ENCODE measurements at places on chromosomes 12 and 14.
A peak's percentile ranks its signal among the peaks of the same experiment; 100 is the strongest.

GRCh38 chr12:11780521-11781101 is 131.1 kb downstream of the ETV6 start:
- DNase-seq, result no peak

- DNase-seq, result no peak
Observed at GRCh38 chr14:90866833-90867232, 50.6 kb upstream of the TTC7B start.

DNA sequence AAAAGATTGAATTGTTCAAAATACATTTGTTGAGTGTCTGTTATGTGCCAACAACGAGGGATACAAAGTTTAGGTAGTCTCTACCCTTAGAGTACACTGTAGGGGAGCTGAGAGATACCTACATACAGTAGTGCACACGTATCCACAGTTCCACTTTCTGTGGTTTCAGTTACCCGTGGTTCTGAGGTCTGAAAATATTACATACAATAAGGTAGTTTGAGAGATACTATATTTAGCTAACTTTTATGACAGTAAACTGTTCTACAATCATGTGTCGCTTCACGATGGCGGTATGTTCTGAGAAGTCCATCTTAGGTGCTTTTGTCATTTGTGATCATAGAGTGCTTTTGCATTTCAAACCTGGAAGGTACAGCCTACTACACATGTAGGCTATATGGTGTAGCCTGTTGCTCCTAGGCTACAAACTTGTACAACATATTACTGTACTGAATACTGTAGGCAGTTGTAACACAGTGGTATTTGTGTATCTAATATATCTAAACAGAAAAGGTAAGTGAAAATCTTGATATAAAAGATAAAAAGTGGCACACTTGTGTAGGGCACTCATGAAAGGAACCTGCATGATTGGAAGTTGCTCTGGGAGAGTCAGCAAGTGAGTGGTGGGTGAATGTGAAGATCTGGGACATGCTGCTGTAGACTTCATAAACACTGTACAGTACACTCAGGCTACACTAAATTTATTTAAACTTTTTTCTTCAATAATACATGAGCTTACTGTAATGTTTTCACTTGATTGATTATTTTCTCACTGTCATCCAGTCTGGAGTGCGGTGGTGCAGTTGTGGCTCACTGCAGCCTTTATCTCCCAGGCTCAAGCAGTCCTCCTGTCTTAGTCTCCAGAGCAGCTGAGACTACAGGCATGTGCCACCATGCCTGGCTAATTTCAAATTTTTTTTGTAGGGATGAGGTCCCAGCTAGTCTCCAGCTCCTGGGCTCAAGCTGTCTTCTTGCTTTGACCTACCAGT is 4.0 kb downstream of the CPSF6 start:
- DNase-seq, result no peak

DNA sequence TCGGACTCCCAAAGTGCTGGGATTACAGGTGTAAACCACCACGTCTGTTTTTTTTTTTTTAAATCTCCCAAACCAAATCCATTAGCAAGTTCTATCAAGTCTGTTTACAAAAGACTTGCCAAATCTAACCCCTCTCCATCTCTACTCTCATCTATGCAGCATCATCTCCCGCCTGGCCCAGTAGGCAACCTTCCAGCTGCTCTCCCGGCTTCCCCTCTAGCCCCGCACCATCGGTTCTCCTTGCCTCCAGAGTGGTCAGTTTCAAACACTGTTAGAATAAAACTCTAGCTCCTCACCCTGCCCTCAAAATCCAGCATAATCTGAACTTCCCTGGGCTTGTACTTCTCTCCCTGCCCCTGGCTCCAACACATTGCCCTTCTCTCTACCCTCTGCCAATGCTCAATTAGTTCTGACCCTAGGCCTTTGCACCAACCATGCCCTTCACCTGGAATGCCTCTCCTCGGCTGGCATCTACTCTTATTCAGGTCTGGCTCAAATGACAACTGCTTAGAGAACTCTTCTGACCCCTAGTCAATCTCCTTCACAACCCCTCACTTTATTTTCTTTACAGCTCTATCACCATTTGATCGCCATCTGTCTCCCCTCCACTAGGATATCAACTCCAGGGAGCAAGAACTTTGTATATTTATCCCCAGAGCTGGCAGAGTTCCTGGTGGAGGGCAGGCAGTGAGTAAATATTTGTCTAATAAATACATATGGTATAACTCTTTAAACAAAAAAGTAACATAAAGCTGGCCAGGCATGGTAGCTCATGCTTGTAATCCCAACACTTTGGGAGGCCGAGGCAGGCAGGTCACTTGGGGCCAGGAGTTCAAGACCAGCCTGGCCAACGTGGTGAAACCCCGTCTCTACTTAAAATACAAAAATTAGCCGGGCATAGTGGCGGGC is 4.9 kb downstream of the WSB2 start:
- DNase-seq, result no peak

- no peak for DNase-seq
Observed at GRCh38 chr12:42968426-42968825, 378.9 kb upstream of the PRICKLE1 start.

DNA sequence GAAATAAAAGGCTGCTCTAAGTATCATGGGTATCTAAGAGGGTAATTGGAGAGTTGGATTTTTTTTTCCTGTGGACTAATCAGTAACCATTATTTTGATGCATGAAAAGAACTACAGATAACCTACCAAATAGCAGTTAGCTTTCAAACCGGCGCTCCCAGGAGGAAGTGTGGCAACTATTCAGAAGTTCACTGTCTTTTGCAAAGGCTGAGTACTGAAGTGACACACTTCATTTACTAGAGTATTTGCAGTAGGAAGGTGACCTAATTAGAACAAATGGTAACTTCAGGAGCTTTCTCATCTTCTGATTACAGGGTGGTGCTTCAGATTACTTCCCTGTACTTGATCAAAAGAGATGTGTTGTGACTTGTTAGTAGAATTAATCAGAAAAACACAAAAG is 87.7 kb downstream of the PELI2 start:
- no peak for DNase-seq

- no peak for DNase-seq
Observed at GRCh38 chr12:97552410-97553121, 90.0 kb downstream of the RMST start.

DNA sequence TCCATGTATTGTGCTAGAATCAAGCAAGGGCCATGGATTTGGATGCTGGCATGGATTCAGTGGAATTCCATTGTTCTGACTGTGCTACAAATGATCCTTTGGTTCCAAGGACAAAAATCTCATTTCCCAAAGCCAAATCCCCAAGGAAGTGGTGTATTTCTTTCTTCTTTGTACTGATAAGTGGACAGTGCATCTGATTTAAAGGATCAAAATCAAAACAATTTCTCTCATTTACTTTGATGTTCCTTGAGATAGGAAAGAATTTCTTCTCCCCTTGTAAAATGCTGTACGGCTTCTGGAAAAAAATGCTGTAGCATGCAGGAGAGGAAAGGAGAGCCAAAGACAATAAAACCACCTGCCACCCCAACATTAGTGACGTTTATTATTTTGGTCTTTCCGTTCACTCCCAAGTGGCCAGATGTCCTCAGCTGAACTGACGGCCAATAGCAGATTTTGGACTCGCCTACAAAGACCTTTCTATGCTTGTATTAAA is 185.7 kb downstream of the PRKD1 start:
- DNase-seq, result peak; percentile 65

DNA sequence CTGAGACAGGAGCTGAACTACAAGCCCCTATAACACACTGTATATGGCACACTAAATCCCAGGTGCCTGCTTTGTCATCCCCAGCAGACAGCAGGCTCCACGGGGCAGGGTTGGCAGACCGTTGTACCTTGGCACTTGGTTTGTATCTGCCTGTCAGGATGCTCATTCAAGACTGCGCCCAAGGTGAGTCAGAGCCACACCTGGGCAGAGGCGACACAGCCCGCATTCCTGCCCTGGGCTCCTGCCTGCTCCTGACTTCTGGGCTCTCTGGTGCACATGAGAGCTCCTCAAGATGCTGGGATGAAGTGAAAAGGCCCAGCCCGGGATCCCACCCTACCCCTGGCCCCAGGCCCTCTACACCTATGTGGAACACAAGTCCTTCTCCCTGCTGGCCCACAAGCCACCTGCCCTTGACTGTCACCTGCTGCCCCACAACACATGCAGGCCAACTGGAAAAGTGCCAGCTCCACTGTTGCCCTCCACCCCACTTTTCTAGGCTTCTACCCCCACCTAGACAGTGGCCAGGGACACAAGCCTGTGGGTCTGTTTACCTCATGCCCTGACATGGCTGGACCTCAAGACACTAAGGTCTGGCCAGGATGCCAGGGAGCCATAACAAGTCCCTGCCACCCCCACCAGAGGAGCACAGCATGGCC is 30.8 kb upstream of the PNMA1 start:
- DNase-seq, result no peak

- DNase-seq, result no peak
Observed at GRCh38 chr12:131810726-131811125, 17.5 kb upstream of the MMP17 start.

- DNase-seq, result no peak
Observed at GRCh38 chr14:36222952-36223468, 46.5 kb upstream of the PTCSC3 start.

- no peak for DNase-seq
Observed at GRCh38 chr12:9721394-9722092, 11.4 kb downstream of the CLECL1 start.

- peak; percentile 8 for DNase-seq
Observed at GRCh38 chr14:104600141-104600643, 4.4 kb downstream of the TMEM179 start.

DNA sequence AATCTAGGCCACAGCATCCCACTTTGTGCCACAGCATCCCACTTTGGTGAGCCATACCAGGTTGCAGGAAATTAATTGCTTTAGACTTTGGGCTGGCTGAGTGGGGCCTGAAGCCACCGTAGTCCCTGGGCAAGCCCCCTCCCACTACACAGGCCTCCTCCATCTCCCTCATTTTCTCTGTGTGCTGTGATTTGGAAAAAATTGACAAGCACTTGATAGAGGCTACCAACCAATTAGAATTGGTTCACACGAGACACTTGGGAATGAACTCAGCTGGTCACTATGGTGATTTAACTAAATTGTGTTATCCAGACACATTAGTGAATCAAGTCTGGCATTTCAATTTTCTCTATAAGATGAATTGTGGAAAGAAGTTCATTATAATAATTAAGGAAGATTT is 481.1 kb downstream of the DIO2 start:
- no peak for DNase-seq

GRCh38 chr12:105742567-105742874 is 396.2 kb downstream of the NUAK1 start:
- DNase-seq, result no peak

- no peak for DNase-seq
Observed at GRCh38 chr14:67357969-67358354, 1.6 kb downstream of the ATP6V1D start.

GRCh38 chr12:50637870-50638481 is 125.9 kb upstream of the ATF1 start:
- DNase-seq, result peak; percentile 52

DNA sequence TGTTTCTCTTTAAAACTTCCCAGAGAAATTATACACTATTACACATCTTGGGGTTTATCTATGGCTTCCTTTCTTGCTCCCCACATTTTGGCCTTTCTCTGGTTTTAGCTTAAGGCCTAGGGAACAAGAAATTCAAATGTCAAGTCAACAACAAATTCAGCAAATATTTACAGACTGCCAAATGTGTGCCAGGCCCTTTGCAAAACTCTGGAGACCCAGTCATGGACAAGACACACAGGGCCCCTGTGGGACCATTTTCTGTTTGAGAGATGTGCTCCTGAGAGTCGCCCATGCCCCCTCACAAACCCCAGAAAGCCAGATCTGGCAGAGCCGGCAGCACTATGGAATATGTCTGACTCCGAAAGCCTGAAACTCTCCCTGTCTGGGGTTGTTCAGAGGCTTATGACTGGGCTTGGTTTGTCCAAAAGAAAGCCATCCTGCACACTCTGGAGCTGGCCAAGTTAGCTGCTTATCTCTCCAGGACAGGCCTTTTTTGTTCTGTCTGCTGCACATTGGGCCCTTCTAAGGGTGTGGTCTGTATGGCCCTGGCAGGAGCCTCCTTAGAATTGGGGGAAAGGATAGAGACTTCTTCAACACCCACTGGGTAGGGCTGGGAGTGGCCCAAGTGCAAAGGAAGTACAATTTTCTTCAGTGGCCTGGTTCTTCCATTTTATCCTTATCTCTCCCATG is 1.1 kb upstream of the KRT3 start:
- no peak for DNase-seq

- DNase-seq, result no peak
Observed at GRCh38 chr14:99194736-99195135, 77.3 kb downstream of the BCL11B start.

GRCh38 chr12:110317911-110318310 is 36.9 kb downstream of the ATP2A2 start:
- peak; percentile 58 for DNase-seq

GRCh38 chr12:122081083-122081696 is 2.6 kb downstream of the MLXIP start:
- no peak for DNase-seq

DNA sequence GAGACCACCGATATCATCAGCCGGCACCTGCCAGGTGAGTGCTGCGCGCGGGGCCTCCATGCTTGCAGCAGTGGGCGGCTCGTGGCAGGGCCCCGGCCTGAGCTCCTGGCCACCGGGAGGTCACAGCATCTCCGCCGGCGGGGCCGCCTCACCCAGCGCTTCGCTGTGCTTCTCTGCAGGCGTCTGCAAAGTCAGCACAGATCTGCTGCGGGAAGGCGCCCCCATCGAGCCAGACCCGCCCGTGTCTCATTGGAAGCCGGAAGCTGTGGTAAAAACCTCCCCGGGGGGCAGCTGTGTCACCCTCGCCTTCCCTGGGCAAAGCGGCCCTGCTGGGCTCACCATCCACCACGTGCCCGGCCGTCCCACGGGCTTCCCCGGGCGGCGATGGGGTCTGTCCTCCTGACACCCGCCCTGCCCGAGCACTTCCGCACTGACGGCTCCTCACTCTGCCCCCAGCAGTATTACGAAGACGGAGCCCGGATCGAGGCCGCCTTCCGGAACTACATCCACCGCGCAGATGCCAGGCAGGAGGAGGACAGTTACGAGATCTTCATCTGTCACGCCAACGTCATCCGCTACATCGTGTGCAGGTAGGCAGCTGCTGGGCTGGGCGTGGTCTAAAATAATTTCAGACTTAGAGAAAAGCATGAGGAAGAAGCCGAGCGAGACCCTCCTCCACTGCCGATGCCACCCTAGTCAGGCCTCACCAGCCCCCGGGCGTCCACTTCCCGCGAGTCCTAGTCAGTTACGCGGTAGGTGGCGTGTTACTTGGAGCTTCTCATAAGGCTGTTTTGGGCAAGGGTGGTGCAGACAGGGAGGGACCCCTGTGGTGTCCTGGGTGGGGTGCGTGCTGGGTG is 7.1 kb downstream of the PGAM5 start:
- DNase-seq, result no peak

- no peak for DNase-seq
Observed at GRCh38 chr14:63345826-63346225, 27.1 kb upstream of the GPHB5 start.

Data from fibroblast of skin of scalp (primary cell).